ENCODE measurements at places on chromosomes 6 and 20.

DNA sequence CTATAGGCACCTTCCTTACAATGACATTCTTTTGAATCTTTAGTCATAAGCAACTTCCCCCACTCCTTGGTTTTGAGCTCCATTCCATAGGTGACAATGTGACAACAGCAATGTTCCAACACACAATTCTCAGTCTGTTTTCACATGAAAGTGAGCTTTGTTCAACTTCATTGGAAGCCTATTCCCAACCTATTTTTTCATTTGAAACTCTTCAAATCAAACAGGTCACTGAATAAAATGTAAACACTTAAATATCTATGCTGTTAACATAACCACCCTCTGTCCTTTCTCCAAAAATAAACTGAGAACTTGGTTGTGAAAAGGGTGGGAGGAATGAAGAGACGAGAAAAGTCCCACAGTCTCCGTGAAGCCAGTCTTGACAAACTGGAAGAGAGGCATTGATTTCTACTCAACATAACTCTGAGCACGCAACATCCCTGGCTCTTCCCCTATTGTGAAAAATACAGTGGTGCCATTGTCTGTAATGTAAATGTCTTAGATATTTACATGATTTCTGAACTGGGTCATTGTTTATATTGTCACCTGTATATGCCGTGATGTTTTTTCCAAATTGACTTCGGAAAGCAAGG is 343.1 kb downstream of the TFAP2A start:
- DNase-seq, result no peak

- no peak for DNase-seq
Measured at GRCh38 chr6:16487996-16488674, 249.7 kb downstream of the GMPR start.

DNA sequence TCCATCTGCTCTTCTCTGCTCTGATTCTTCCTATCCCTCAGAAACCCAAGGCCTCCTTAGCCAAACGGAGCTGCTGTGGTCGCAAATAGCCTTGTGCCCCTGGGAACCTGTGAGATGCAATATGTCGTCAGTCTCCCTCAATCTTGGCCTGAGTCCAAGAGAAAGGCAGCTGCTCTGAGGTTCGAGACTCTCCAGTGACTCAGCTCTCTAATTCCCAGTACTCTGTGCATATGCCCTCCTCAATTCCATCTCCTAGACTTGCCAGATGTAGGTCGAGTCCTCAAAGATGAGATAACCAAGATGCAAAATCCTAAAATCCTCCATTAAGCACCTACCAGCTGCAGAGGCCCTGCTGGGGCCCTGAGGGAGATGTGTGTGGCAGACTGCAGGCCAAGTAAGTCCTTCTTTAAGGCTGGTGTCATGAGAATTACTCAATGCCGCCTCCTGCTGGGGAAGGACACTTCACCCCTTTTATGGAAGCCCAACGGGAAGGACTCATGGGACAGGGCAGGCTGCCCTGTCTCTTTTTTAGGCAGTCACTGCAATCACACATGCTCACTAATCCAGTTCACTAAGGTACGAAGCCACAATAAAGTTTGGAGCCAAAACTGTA is 28.5 kb downstream of the C6orf15 start:
- DNase-seq, result peak; percentile 73

DNA sequence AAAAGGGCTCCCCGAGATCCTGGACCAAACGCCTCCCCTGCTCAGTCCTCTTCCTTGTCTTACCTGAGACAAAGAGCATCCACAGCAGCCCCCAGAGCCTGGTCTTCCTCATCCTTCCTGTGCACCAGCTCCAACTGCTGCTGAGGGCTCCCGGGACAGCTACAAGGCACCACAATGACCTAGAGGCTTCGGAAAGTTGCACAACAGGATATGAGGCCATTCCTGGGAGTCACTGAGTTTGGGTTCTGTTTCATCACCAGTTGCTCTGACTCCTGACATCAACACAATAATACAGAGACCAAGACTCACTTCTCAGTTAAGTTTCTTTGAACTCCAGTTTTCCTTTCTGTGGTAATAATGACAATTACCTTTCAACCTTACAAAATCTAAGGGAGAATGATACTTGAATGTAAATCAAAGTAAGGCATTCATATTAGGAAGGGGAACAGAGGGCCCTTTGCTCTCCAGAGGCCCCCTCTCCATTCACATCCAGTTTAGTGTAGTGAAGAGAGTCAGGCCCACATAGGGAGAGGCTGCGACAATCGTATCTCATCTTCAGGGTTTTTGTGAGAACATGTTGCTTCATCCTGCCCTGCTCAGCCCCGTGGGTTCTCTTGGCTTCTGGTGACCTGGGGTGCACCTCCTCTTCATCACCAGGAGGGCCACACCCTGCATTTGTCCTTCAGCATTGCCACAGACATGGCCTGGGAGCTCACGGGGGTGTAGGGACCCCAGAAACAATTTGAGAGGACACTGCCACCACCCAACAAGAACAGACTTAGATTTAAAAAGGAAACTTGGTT is at the start of gene TREM1:
TSS of gene TREM1 (minus strand) at position 139 of the 803 bp plus-strand sequence. CDS start at position 112, 27 bp downstream.
- peak; percentile 25 for DNase-seq

GRCh38 chr6:90497411-90497810 is 89.5 kb downstream of the MAP3K7 start:
- DNase-seq, result no peak

GRCh38 chr20:49510562-49511122 is 28.2 kb upstream of the KCNB1 start:
- no peak for DNase-seq

DNA sequence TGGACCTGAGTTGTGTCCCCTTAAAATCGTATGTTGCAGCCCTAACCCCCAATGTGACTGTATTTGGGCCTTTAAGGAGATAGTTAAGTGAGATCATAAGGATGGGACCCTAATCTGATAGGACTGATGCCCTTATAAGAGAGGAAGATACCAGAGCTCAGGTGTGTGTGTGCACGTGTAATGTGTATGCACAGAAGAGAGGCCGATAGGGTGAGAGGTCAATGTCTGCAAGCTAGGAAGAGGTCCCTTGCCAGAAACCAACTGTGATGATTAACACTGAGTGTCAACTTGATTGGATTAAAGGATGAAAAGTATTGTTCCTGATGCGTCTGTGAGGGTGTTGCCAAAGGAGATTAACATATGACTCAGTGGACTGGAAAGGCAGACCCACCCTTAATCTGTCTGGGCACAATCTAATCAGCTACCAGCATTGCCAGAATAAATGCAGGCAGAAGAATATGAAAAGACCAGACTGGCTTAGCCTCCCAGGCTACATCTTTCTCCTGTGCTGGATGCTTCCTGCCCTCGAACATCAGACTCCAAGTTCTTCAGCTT is 299.8 kb downstream of the LRFN2 start:
- no peak for DNase-seq

DNA sequence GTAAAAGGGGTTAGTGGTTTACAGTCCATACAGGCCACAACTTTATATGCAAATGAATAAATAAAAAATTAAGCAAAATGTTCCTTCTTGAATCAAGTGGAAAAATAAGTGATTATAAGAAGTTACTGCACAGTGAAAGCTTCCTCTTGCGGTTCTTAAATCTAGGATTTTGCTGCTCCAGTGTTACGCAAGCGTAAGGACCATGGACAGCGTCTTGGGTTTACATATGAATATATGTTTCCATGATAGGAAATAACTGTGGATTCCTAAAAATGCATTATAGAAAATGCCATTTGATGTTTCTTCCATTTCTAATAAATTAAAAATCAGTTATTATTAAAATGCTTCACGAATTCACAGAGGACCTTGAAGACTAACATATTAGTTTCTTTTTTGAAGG is 176.6 kb upstream of the POU3F2 start:
- peak; percentile 18 for DNase-seq

- peak; percentile 32 for DNase-seq
Measured at GRCh38 chr20:38674092-38674764, 50.1 kb upstream of the SLC32A1 start.

GRCh38 chr6:3529232-3529631 is 72.4 kb upstream of the SLC22A23 start:
- DNase-seq, result no peak

GRCh38 chr6:148214667-148215066 is 128.0 kb upstream of the SASH1 start:
- DNase-seq, result no peak

DNA sequence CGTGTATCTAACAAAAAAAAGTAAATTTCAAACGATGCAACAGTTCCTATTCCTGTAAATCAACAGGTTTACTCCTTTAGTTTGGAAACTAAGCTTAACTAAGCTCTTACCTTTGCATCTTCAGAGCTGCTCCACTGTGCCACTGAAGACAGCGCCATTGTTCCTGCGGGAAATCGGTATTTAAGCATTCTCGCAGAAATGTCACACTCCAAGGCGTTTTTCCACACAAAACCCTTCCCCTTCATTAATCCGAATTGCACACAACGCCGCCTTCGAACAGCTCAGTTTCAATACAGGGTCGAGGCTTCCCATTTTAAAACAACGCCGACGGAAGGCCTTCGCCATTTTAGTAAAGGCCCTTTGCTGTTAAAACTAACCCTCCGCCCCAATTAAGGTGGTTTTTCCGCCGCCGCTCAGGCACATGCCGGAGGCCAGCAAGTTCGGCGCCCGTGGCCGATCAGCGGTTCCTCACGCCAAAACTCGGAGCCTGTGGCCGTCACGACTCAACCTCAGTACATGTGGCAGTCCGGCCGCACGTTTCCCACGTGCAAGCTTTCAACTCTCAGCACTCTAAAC is 35.4 kb upstream of the SYNCRIP start:
- DNase-seq, result no peak

GRCh38 chr6:106085692-106085983 is 498 bp upstream of the PRDM1 start:
- no peak for DNase-seq

- no peak for DNase-seq
Measured at GRCh38 chr6:105943514-105943913, 142.6 kb upstream of the PRDM1 start.

GRCh38 chr6:170063431-170063830 is 227.4 kb downstream of the DLL1 start:
- no peak for DNase-seq

DNA sequence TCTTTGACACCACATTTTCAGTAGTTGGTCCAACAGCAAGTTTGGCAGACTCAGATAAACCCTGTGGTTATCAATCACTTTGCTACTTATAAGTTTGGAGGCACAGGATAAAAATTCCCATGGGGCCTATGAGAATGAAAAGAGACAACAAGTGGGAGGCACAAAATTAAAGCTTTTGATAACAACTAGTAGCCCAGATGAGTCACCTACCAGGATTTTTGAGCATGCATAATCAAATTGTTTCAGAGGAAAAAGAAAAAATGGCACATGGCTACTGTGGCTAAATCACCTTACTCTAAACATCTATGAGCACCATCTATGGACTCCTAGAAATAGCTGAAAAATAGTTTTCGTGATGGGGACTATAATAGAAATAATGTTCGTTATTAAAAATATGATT is 40.8 kb upstream of the BMP5 start:
- no peak for DNase-seq

- peak; percentile 69 for DNase-seq
Measured at GRCh38 chr20:19758501-19759331, 658 bp downstream of the RIN2 start.

- peak; percentile 79 for DNase-seq
Measured at GRCh38 chr6:156848533-156848932, 71.4 kb downstream of the ARID1B start.

DNA sequence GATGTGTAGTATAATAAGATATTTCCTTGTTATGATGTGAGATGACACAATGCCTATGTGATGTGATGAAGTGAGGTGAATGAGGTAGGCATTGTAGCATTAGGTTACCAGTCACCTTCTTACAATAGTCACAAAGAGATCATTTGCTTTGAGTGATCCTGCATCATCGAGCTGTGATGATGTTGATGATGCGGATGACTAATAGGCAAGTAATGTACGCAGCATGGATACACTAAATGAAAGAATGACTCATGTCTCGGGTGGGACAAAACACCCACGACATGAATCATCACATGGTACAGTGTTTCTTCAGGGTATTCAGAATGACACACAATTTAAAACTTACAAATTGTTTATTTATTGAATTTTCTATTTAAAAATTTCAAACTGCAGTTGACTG is 806.3 kb upstream of the GJE1 start:
- DNase-seq, result no peak

DNA sequence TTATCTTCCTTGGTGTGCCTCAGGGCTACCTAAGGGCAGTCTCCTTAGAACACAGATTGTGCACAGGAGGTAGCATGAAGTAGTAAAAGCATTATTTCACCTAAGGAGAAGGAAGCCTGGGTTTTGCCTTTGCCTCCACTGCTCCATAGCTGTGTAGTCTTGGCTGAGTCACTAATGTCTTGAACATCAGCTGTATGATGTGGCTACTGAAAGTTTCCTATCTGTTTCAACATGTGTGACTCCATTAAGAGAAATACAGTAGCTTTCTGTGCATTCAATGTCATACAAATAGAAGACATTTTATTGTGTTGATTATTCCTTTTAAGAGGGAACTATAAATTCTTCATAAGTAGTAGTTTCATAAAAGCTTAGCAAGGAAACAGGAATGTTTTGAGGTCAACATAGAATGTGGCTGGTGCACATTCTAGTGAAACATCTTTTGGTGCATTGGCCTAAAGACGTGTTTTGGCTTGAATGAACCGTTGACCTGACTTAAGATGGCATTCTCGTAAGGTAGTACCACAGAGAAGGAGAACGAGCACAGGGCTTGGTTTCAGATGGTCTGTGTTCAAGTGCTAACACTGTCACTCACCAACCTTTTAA is 70.6 kb downstream of the CTNNBL1 start:
- no peak for DNase-seq

GRCh38 chr6:165726965-165727381 is 63.9 kb upstream of the PDE10A start:
- DNase-seq, result no peak

- DNase-seq, result peak; percentile 33
Measured at GRCh38 chr20:24100370-24101011, 111.9 kb upstream of the GGTLC1 start.

DNA sequence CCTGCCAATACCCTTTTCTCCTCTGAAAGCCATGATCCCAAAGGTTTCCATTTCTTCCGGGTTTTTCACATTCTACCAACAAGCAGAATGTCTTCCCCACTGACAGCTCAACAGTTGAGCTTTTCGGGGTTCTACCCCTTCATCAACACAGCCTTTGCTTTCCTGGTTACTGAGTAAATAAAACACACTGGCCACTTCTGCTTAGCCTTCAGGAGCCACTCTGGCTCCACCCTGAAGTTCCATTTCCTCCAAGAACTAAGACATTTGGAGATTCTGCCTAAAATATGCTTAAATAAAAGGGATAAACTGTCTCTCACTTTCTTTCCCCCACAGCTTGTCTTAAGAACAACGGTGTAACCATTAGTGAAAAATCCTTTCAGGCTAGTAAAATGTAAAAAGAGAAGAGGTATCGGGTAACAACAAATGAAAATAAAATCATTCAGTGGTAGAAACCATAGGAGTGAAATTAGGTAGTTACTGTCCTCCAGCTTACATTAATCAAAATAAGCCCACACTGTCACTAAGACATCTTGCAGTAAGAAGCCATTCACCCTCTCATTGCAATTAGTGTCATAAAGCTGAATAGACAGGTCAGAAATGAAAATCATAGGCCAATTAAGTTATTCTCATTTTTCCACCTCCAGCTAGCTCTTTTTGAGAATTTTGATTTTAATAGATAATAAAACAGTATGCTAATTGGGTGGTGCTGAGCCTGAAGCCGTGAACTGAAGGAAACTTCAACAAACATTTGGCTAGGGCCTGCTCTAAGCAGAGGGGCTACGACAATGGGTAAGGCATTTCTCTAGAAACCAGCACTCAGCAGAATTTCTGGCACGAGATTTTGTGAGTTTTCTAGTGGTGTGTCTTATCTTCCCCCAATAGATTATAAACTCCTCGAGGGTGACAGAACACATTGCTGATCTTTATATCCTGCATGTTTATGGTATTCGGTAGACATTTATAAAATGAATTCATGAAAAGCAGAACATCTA is 194.2 kb downstream of the KHDC1L start:
- DNase-seq, result no peak

GRCh38 chr6:160927416-160927815 is 64.2 kb upstream of the MAP3K4 start:
- DNase-seq, result no peak

Data from KBM-7 (cell line).